ENCODE measurements at places on chromosomes 16 and 17.
A peak's percentile ranks its signal among the peaks of the same experiment; 100 is the strongest.

DNA sequence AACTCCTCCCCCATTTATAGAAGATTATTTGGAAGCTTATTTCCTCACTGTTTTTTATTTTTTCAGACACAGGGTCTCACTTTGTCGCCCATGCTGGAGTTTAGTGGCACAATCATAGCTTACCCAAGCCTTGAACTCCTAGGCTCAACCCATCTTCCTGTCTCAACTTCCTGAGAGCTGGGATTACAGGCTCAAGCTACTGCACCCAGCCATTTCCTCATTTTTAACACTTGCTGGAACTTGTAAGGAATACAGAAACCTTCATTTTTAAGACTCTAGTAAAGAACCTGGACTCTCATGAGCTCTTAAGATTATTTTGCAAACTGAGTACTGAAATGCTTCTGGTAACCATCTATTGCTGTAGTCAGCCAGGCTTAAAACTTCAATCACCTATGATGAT is 29.9 kb downstream of the KANSL1 start:
- no peak for DNase-seq

DNA sequence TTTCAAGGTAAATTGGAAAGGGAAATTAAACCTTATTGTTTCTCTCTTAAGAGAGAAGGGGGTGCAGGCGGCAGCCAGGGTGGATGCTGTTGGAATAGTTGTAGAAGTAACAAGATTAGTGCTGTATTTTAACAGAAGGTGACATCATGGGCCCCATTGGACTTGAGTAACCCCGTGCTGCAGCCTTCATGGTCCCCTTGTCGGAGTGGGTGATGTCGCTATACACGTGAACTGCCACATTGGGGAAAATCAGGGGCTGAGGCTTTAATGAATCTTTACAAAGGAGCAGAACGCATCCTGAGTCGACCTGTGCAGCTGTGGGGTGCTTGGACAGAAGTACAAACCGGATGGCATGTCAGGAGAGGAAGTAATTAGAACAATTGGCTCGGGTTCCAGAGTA is 3.2 kb downstream of the SNX11 start:
- DNase-seq = no peak

DNA sequence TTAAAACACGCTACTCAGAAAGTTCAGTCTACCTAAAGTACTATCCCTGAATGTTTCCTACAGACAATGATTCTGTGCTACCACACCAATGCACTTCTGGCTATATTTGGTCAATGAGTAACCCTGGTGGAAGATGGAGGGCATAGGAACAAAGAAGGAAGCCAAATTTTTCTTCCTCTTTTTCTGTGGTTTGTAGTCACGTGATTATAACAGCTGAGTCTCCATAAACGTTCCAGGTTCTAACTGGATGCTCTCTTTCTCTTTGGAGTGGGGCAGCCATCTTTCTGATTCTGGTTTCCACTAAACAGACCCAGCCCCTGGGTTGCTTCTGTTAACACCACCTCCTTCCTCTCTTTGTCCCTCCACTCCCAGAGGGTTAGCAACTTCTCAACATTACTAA is 274.9 kb downstream of the CDH11 start:
- DNase-seq = no peak

DNA sequence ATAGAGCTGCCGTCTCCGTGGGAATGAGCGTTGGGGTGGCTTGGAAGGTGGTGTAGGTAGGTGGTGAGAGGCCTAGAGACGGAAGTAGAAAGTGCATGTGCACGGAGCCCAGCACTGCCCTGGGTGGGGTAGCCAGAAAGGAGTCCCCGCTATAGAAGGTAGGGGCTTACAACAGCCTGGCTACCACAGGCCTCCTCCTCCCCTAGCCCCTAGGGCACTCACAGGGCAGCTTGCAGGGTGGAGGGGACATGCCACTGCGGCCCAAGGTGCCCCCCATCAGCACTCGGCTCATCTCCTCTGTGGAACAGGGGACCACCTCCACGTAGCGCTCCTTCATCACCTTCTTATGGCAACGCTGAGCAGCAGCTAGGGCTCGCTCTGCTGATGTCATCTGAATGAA is 5.0 kb downstream of the ESRP2 start:
- no peak for DNase-seq

DNA sequence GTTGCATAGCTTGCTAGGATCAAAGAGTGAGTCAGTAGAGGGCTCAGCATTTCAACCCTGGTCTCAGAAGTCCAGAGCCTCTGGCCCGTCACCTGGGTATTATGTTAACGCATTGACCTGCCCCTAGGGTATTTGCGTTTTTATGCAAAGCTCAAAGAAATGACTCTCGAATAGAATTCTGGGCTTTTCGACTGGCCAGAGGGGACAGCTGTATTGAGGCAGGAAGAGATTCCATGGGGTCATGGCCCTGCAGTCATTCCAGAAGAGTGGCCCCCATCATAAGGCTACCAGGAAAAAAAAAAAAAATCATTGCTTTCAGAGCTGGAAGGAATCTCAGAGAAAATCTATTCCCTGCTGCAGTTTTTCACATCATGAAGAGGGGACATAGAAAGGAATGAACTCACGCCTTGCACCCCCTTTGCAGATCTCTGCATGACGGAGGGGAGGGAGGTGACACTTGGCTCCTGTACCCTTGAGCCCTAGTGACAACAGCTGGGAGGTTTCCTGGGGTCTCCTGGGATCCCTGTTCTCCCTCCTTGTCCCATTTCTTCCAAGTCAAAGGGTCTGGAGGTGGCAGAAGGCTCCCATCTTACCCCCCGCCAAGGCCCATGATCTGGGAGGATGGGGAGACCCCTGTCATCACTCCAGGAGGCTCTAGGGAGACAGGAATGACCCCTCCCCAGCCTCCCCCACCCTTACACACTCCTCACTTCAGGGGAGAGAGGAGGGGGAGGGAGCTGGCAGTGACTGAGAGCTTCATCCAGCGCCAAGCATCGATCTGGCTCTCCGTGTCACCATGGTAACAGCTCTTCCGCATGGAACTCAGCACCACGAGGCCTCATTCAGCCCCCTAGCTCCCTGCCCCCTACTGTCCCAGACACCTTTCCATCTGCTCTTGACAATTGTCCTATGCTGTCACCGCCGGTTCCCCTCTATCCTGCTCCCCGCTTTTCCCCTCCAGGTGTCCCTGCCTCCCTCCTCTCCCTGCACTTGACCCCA is 35.8 kb downstream of the GP2 start:
- no peak for DNase-seq

DNA sequence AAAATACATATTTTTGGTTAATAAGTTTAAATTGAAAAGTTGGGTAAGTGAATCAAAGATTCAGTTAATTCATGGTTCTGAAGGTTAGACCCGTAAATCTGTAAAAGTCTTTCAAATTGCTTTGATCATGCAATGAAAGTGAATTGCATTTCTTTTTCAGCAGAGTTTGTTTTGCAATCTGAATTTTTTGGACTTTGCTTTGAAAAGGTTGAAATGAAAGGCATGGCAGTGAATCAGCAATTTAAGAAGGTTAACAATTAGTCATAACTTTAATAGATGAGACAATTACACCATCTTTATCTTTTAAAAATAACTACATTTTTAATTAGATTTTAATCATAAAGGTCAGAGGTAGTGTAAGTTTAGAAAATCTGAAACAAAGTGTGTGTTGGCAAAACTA is 310.9 kb upstream of the KCNJ16 start:
- no peak for DNase-seq

DNA sequence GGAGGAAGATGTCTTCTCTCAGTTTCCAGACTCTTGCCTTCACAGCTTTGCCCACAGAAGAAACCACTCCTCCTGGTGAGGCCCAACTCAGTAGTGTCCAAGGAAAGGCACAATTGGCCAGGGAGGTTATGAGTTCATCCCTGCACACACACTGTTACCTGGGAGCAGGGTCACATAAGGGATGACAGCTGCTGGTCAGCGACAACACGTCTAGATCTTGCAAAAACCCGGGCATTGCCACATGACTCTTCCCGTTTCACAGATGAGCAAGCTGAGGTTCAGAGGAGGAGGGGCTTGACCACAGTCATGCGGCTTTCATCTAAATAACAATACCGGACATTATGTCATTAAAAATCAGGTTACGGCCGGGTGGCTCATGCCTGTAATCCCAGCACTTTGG is 186.0 kb downstream of the COPRS start:
- DNase-seq = no peak

- no peak for DNase-seq
Measured at GRCh38 chr17:80694992-80695912, 150.6 kb downstream of the RPTOR start.

DNA sequence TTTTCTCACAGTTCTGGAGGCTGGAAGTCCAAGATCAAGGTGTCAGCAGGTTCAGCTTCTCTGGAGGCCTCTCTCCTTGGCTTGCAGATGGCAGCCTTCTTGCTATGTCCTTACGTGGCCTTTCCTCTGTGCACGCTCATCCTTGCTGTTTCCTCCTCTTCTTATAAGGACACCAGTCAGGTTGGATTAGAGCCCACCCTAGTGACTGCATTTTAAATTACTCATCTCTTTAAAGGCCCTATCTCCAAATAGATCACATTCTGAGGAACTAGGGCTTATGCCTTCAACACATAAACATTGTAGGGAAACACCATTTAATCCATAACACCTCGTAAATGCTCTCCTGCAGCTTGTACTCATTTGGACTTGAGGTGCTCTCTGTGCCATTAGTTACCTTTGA is 36.3 kb downstream of the DHRS7C start:
- DNase-seq = no peak

GRCh38 chr17:82959242-82959930 is 119.6 kb upstream of the ZNF750 start:
- no peak for DNase-seq

DNA sequence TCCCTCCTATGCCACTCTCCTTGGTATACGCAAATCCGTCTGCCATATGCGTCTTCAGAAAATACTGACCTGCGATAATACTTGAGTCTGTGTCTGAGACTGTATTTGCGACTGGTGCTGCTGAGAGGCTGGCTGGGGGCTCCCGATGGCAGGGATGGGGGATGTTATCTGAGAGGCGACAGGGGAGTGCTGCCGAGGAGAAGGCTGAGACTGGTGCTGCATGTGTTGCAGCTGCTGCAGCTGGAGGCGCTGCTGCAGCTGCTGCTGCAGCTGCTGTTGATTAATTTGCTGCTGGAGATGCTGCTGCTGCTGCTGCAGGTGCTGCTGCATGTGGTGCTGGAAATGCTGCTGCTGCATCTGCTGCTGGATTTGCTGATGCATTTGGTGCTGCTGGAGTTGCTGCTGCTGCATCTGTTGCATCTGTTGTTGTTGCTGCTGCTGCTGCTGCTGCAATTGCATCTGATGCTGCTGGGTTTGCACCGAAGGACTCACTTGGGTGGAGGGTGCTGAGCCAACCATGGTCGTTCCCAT is 107.7 kb downstream of the TOX3 start:
- DNase-seq = no peak

- no peak for DNase-seq
Measured at GRCh38 chr17:37447641-37448040, 41.0 kb downstream of the TADA2A start.

- no peak for DNase-seq
Measured at GRCh38 chr16:14455573-14455972, 174.5 kb downstream of the PARN start.

- no peak for DNase-seq
Measured at GRCh38 chr16:88062341-88063210, 111.3 kb downstream of the BANP start.

- DNase-seq = no peak
Measured at GRCh38 chr17:45302649-45303173, 14.1 kb downstream of the MAP3K14 start.

DNA sequence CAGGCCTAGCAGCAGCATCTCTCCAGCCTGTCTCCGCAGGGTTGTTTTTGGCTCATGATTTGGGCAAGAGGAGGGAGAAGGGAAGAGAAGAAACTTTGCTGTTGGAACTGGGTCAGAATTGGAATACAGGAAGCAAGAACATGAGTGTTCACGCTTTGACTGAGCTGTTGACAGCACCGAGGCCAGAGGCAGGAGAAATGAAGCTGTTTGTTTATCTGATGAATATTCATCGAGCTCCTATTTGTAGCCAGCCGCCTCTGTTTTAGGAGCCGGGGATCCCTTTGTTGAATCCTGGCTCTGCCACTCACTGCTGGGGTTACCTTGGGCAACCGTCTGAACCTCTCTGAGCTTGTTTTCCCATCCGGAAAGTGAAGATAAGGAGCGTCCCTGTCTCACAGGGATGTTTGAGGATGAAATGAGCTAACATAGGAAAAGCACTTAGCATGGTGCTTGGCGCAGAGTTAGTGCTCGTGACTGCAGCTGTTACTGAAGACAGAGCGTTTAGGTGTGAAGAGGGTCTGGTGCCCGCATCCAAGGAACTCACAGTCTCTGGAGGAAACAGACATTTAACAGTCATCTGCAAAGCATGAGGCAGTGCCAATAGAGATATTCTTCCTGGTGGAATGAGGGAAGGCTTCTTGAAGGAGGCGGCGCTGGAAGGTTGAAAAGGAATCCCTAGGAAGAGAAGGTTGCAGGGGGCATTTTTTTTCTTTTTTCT is 29.2 kb downstream of the RAP1GAP2 start:
- DNase-seq = no peak

- DNase-seq = no peak
Measured at GRCh38 chr17:72922219-72922618, 170.3 kb downstream of the SLC39A11 start.

- DNase-seq = no peak
Measured at GRCh38 chr17:16391451-16391850, 10.6 kb downstream of the UBB start.

- DNase-seq = no peak
Measured at GRCh38 chr16:8179615-8180014, 410.7 kb downstream of the TMEM114 start.

- DNase-seq = peak; percentile 28
Measured at GRCh38 chr16:9845661-9846361, 336.4 kb downstream of the GRIN2A start.

GRCh38 chr16:55955845-55956244 is 80.7 kb upstream of the CES5A start:
- no peak for DNase-seq

DNA sequence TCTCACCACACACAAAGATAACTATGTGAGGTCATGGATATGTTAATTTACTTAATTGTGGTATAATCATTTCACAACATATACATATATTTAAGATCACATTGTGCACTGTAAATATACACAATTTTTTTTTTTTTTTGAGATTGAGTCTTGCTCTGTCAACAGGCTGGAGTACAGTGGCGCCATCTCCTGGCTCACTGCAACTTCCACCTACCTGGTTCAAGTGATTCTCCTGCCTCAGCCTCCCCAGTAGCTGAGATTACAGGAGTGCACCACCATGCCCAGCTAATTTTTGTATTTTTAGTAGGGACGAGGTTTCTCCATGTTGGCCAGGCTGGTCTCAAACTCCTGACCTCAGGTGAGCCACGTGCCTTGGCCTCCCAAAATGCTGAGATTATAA is 11.5 kb upstream of the PRSS54 start:
- DNase-seq = peak; percentile 4

DNA sequence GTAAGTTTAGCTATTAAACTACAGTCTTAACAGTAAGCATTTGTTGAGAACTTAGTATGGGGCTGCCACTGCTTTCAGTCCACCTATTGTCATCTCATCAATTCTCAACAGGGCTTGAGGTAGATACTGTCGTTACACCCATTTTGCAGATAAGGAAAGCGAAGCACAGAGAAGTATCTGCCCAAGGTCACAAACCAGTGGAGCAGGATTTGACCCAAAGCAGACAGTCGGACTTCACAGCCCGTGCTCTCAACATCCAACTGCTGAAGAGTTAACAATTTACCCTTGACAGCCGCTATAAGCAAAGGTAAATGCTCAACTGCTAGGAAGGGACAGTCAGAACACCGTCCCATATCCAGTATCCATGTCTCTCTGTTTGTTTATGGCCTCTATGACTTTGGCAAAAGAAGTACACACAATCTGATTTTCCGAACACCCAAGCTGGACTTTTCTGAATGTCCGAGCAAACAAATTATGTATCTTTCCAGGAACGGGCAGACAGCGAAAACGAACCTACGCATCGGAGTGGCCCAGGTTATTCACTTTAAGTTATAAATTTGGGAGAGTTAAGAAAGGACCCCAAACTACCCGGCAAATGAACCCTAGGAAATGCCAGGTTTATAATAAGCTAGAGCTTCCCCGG is 1.2 kb downstream of the SIAH1 start:
- DNase-seq = no peak

Data from keratinocyte (primary cell).